Endothelial cell of umbilical vein (primary cell): ENCODE measurements at places on chromosomes 6 and 20.
A peak's percentile ranks its signal among the peaks of the same experiment; 100 is the strongest.

GRCh38 chr6:21246075-21246474, 347.5 kb upstream of the SOX4 start:
- DNase-seq: no peak

DNA sequence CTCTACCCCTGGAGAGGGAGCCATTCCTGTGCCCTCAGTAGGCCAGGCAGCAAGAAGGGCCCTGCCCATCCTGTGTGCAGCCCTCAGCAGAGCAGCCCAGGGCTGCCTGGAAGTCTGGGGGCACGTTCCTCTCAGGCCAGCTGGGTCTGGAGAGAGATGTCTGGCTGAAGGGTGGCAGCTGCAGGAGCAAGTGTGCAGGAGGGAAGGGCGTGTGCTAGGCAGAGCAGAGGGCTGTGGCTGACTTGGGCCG, 62.7 kb downstream of the NOL4L start:
- no peak for DNase-seq

- no peak for DNase-seq
Observed at GRCh38 chr6:159440911-159441703, 251.9 kb downstream of the SOD2 start.

DNA sequence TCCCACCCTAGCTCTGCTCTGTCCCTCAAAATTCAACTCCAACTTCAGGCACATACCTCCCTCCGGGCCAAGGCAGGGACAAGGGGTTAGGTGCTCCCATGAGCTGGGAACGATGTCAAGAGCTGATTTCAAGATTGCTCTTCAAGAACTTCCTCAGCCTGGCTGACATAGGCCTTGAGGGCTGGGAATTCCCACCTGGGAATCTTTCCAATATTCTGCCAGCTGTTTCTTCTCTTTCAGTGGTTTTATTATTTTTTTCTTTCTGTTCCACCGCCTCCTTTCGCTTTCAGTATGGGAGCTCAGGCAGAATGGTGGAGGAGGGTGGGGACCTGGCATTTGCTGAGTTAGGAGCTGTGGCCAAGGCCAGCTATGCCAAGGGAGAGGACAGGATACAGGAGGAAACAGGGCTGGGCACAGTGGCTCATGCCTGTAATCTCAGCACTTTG, 33.7 kb downstream of the SRSF3 start:
- peak; percentile 74 for DNase-seq

DNA sequence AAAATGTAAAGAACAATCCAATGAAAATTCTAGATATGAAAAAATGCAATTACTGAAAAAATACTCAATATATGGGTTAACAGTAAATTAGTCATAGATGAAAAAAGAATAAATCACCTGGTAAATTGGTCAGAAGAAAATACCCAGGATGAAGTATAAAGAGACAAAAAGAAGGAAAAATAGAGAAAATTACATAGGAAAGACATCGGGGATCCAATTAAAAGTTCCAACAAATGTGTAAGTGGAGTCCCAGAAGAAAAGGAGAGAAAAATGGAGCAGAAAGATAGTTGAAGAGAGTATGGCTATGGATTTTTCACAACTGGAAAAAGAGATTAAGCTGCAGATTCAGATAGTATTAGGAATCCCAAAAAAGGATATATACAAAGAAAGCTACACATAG, 18.7 kb upstream of the UFL1 start:
- DNase-seq: no peak

- no peak for DNase-seq
Observed at GRCh38 chr20:64011366-64011779, 24.6 kb upstream of the C20orf204 start.
